GM12865 (cell line): ENCODE measurements at places on chromosomes 7 and 10.

- DNase-seq: no peak
Measured at GRCh38 chr7:16916105-16916639, 34.4 kb upstream of the AGR3 start.

- DNase-seq: peak; percentile 18
Measured at GRCh38 chr10:65358565-65358964, 1567.3 kb upstream of the LRRTM3 start.

DNA sequence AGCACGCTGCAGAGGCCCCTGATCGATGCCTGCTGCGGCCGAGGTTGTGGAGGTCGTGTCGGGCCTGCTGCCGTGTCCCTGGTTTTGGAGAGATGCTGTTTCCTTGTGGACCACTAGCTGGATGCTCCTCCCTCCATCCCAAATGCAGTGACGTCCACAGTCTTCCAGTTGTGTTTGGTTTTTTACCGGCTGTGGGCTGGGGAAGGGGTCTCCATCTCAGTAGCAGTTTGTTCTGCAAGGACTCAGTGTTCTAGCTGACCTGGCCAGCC is 143.0 kb upstream of the SHH start:
- DNase-seq: no peak

DNA sequence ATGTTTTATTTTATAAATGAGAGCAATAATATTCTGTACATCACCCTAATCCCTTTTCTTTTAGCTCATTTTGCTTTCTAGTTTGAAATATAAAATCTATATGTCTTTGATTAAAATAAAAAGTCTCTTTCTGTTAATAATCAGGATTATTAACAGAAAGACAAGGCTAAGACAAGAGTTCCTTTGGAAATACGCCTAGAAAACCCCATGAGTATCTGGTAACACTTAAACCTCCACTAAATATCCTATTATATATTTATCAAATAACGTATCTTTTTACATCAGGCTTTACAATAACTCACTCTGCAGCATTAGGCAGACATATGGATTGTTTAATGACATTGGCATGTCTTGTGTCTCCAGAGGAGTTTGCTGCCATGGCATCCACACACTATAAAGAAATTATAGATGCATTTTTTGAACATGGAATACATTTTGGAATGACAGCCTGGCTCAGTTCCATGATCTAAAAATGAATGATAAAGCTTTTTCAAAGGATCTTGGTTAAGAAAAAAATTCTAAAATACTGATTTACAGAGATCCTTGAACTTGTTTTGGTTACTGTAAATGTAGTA is 98.7 kb downstream of the TMEM26 start:
- DNase-seq: no peak

GRCh38 chr7:2680792-2681490 is 7.1 kb upstream of the AMZ1 start:
- DNase-seq: peak; percentile 65

DNA sequence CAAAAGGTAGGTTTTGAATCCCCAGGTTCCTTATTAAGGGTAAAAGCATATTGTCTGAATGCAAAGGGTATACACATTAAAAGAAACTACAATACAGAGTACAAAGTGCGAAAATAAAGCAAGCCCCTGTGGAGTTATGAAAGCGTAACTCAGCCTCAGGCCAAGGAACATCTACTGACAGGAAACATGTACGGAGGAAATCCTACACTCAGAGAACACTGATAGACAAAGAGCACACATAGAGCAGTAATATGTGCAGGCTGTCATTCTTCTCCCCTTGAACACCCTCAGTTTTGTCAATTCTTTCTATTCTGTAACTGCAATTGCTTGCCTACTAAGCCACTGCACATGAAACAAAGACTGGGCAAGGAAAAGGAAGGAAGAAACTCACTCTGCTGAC is 150.2 kb downstream of the DGKB start:
- no peak for DNase-seq

DNA sequence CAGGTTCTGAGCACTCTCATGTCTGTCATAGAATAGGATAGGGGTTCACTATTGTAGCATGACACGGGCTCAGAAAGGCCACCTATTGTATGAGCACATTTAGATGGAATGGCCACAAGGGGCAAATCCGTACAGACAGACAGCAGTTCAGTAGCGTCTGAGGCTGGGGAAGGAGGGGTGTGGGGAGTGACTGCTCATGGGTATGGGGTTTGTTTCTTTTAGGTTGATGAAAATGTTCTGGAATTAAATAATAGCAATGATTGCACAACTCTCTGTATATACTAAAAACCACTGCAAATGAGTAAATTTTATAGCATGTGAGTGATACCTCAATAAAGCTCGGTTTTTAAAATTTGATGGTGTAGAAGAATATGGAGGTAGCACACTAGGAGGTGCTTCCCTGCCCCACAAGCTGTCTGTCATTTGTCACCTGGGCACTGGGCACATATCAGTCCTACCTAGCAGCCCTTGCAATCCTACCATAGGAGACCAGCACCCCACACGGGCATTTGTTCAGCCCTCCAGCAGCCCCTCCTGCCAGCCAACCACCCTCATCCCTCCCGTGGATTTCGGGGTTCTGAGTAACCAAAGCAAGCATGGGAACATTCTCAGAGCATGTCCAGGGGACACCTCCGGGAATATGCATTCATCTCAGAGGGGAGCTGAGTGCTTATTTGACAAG is 35.2 kb downstream of the KCNMA1 start:
- DNase-seq: no peak

- no peak for DNase-seq
Measured at GRCh38 chr10:42979721-42980467, 97.0 kb upstream of the RET start.

DNA sequence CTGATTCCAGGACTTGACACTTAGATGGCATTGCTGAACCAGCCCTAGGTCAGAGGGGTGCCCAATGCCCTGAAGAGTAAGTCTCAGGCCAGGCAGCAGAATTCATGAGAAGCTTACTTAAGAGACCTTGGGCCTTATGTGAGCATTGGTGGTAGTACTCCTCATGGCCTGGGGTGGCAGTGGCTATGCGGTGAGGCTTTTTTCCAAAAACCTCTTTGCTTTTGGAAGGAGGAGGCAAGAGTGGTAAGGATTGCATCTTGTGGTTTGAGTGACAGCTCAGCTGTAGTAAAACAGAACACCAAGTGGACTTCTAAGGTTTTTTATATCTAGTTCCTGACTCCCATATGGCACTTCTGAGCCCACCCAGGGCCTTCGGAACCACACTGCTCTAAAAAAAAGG is 459.0 kb upstream of the STEAP1 start:
- DNase-seq: no peak

DNA sequence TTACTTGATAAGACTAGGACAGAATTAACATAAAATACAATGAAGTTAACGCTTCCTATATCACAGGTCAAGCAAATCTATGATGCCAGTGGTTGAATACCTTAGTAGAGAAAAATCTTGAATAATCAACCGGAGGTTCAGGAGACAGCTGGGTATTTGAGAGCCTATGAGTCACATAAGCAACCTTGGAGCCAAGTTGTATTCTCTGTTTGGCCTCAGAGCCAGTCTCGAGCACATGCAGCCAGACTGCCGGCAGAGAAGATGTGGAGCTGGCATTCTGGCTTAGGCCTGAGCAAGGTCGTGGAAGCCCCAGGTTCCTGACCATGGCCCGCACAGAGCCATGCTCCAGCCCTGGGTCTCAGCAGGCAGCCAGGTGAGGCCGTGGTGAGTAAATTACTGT is 90.3 kb downstream of the FAM204A start:
- DNase-seq: no peak

- DNase-seq: no peak
Measured at GRCh38 chr7:157496416-157497275, 159.8 kb downstream of the DNAJB6 start.

- no peak for DNase-seq
Measured at GRCh38 chr10:72229261-72230251, 13.5 kb upstream of the ASCC1 start.

DNA sequence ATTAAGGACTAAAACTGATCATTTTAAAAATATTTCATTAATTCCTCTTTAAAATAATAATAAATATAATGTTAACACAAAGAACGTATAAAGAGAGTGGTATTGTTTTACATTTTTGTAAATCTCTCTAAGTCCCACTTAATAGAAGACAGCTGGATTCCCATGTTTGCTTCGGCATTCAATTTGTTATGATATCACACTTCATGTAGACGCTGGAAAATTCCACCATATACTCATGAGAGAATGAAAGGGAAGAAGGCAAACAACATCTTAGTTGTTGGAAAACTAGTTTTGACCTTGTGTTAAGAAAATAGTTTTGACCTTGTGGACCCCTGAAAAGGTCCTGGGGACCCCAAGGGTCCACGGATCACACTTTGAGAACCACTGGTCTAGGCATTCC is 85.3 kb upstream of the MGMT start:
- DNase-seq: no peak

DNA sequence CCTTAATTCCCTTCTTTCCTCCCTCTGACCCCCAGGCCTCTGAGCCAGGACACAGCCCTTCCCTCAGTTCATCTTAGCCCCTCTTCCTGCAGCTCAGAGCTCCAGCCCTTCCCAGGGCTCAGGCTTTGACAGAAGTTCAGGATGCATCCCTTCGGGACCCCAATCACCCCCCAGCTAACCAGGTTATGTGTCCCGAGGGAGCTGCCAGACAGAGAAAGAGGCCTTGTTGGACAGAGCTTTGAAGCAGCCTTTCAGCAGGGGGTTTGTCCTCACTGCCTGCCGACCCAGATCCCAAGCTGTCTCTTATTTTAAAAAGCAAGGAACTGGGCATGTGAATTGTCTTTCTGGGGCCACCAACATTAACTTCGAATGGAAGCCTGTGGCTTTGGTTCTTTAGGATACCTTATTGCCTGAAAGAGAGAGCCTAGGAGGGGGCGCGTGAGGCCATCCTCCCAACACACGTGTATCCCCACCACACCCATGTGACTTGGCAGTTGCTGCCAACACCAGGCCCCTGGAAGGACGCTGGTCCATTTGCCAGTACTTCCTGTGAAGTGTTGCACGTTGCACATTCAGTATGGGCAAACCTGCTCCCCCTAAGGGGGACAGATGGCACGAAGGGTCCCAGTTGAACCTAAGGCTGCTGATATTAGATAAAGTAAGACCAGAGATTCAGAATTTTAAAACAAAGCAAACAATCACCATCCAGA is 858 bp downstream of the CCDC136 start:
- DNase-seq: no peak

DNA sequence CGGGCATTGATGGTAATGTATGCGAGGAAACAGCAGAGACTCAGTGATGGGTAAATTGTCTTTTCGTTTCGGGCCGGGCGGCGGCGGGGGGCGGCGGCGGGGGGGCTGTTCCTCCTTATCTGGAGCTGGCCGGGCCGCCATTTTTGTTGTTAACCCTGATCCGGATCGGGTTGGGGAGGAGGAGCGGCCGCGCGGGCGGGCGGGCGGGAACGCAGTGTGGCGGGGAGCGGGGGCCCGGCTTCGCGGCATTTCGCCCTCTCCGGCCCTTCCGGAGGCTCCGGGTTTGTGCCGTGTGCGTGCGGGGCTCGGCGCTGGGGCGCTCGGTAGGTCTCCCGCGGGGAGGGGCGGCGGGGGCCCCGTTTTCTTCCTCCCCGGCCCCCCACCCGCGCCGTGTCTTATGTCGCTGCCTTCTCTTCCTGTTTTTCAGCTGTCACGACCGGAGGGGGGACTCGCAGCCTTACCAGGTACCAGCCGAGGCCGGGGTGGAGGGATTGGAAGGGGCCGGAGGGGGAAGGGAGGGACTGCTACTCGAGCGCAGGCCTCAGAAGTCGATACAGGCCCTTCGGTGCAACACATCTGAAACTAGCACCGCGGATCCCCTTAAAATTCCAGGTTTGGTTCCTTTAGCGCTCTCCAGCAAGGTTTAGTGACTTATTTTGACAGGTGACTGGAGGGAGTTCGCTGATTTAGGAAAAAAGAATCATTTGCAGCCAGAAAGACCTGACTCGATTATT is 820 bp downstream of the WAC start:
- DNase-seq: peak; percentile 69

- DNase-seq: peak; percentile 16
Measured at GRCh38 chr10:58963101-58963534, 213.3 kb upstream of the PHYHIPL start.

GRCh38 chr7:50281680-50282445 is 22.7 kb upstream of the IKZF1 start:
- peak; percentile 87 for DNase-seq

DNA sequence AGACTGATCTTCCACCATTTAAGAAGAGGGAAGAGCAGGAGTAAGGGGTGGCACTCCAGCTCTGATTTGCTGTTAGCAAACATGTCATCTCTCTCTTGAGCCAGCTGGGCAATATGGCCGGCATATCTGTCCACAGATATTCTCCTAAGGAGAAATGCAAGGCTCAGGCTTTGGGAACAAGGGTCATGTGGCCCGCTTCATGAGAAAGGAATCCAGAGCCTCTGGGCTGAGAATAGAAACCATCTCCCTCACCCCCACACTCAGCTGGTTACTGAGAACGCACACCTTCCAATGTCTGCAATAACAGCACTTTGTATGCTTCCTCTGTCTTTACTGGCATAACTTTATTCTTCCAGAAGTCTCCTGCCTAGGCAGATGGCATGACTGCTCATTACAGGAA is 171.2 kb downstream of the ELMO1 start:
- no peak for DNase-seq

DNA sequence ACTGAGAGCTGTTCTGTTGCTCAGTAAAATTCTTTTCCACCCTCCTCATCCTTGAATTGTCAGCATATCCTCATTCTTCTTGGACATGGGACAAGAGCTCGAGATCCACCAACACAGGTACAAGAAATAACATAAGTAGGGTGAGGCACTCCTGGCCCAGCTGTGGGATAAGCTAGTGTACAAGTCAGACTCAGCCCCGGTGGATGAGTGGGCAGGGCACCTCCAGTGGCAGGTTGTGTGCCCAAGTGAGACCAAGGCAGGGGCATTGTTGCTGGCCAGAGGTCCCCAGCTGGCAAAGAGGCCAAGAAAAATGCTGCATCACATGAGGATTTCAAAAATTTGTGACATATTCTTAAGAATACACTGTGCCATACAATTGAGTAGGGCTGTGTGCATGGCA is 402.0 kb upstream of the ZWINT start:
- no peak for DNase-seq

DNA sequence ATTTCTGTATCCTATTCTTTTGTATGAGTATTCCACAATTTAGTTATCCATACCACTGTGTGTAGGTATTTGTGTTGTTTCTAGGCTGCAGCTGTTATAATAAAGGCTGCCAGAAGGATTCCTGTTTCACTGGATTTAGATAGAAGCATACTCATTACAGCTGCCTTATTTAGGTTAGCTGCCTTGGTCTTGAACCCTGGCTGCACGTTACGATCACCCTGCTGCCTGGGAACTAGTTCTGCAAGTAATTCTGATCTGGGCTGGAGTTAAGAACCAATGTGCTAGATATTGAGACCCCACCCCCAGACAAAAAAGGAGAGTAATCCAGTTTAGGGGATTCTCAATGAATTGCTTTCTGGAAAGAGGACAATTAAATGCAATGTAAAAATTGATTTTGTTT is 43.1 kb downstream of the CCDC71L start:
- DNase-seq: no peak
